ENCODE measurements at places on chromosomes 7 and 10.

- no peak for DNase-seq
Measured at GRCh38 chr10:103175580-103176285, 17.3 kb downstream of the NT5C2 start.

- DNase-seq = no peak
Measured at GRCh38 chr7:143315776-143316175, at the start of gene CLCN1. Gene CLCN1, plus strand, starts transcription at chr7:143316111. Its CDS starts 102 bp downstream, at chr7:143316213.

- DNase-seq = peak; percentile 18
Measured at GRCh38 chr10:132411561-132412253, 14.7 kb downstream of the PWWP2B start.

GRCh38 chr7:46756996-46757395 lies 824.9 kb downstream of the TNS3 start:
- DNase-seq = no peak

GRCh38 chr7:832167-832967 lies at the start of gene SUN1:
Gene SUN1, plus strand, starts transcription at chr7:832476. Its CDS starts 49 bp downstream, at chr7:832525.
- DNase-seq = peak; percentile 84

GRCh38 chr10:97676770-97677581 lies 10.1 kb downstream of the AVPI1 start:
- peak; percentile 71 for DNase-seq

- DNase-seq = no peak
Measured at GRCh38 chr10:100963826-100964225, 5.5 kb upstream of the SEMA4G start.

GRCh38 chr10:125261491-125262186 lies 101.3 kb upstream of the CTBP2 start:
- DNase-seq = no peak

DNA sequence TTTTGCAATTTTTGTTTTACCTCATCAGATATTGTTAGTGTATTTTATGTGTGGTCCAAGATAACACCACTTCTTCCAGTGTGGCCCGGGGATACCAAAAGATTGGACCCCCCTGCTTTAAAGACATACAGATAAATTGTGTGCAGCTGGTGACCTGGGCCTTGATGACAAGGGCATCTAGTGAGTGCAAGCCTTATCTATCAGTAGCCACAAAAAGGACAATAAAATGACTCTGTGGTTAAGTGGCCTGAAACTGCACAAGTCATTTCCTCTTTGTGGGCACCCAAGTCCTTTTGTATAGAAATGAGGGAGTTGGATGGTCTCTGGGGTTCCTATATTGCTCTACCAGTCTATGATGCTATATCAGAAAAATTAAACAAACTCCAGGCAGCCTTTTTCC lies 98.1 kb downstream of the PARD3 start:
- no peak for DNase-seq

DNA sequence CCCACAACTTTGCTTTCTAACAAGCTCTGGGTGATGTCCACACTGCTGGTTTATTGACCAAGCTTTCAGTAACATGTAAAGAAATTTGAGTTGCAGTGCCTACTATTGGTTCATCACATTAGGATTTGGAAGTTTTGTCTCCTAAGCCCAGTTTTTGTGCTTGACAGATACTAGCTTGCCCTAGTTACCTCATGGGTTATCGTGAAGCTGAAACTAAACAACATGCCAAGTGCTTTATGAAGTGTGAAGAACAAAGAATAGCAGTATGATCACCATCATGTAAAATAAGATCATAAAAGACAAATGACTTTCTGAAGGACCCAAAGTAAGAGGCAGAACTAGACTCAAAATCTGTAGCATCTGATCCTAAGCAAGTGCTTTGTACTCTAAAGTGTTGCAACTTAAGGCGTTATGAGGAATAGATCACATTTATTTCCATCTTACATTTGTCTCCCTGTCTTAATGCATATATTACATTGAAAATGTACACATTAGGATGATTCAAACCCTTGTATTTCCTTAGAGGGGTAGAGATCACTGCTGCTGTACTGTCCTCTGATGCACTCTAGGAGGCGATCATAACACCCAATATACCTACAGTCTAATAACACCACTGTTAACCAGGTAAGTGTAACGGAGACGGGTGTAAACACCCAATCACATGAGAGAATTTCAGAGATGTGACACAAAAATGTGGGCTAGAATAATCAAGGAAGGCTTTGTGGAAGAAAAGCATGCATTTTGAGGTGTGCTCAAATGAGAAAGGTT lies 71.3 kb downstream of the NRCAM start:
- DNase-seq = no peak

DNA sequence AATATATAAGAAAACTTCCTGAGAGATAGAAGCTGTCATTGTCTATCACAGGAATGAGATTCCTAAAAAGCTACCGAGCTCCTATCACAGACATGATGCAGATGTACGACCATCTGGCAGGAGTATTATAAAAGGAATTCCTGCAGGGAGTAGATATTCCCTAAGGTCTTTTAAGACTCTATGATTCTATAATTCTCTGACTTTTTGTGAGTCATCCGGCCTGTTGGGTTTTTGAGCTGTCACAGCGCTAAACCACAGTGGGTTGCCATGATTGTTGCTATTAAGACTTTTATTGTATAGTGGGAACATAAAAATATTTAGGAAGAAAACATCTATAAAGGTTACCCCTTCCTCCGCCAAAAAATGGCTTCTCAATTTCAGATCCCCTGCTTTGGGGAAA lies 223.4 kb downstream of the BMPER start:
- peak; percentile 64 for DNase-seq

DNA sequence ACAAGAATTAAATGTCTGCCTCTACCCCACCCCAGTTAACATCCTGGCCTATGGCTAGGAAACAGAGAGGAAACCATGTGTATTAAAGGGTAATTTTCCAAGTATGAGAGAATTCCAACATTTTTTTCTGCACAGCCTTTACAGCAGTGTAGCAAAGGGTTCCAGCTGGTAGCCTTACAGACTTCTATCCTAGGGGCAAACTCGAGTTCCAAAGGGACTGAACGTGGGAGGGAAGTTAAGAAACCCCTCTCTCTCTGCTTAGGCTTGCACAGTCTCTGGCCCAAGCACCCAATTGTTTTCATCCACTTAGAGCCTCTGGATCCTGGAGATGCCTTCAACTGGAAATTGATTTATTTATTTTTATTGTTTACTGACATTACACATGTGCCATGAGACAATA lies 60.3 kb downstream of the SLC16A12 start:
- DNase-seq = no peak

DNA sequence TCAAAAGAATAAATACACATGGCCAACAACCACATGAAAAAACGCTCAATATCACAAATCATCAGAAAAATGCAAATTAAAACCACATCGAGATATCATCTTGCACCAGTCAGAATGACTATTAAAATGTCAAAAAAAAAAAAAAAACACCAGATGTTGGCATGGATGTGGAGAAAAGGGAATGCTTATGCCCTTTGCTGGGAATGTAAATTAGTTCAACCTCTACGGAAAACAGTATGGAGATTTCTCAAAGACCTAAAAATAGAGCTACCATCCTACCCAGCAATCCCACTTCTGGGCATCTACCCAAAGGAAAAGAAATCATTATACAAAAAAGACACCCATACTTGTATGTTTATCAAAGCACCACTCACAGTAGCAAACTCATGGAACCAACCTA lies 45.0 kb upstream of the DIP2C start:
- no peak for DNase-seq

DNA sequence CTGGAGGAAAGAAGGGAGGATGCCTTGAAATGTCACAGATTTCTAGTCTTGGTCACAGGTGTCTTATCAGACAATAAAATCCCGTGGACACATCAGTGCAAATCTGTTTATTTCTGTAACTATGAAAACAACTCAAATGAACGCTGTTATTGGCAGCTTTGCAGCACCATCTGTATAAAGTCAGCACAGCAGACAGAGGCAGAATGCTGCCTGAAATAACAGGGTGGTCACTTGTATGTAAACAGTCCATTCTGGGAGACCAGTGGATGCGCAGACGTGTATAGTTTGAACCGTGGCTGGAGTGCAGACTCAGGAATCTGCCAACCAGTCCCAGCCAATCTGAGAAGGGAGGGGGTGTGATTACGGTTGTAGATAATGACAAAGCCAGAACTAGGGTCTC lies 54.8 kb downstream of the SEC23IP start:
- peak; percentile 9 for DNase-seq

- DNase-seq = no peak
Measured at GRCh38 chr7:29490094-29490607, 73.5 kb upstream of the PRR15 start.

DNA sequence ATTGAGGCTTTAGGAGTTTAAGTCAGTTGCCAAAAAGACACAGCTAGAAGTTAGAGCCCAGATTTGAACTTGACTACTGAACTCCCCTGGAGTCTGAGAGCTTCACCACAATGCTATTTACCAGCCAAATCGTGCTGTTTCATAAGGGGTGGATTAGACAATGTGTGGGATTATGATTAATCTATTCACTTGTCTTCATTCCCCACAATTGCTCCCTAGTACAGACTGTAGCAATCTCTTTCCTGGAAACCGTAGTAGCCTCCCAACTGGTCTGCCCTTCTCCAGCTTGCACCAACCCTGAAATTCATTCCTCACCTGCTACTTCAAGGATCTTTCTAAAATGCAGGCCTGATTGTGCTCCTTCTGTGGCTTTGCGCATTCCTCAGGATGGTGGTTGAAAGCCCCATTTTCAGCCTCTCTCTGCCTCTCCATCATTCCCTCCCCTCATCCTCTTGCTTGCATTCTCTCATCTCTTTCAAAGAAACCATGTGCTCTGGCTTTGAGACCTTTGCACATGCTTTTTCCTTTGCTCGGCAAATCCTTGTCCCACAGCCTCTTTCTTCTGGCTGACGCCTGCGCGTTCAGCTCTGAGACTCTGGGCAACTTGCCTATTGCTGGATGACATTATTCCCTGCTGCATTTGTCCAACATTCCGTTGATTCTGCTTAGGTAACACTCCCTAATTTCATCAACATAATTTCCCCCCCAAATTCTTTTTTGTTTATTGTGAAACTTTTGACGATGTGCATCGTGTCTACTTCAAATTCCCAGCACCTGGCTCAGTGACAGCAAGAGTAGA lies 145.1 kb downstream of the ADRA2A start:
- DNase-seq = no peak

GRCh38 chr10:110818311-110819256 lies 53.1 kb upstream of the PDCD4 start:
- DNase-seq = no peak

GRCh38 chr10:35042783-35043182 lies 47.4 kb downstream of the CUL2 start:
- no peak for DNase-seq

DNA sequence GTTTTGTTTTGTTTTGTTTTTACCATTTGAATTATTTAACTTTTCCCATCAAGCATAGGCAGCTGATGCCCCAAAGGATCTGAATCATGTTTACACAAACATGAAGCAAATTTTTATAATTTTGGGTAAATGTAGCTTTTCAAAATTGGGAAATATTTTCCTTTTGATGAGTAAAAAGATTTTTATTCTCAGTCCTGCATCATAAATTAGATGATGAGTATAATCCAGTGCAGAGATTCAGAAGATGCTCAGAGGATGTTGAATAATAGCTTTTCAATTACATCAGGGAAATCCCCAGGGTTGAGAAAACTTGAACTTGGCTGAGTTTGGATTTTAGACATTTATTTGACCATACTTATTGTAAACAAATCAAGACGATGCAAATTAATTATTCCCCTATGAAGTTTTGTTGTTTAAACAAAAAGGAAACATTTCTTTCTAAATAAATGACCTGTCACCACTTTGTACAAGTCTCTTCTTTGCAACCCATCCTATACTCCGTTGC lies 121.7 kb downstream of the FAM204A start:
- DNase-seq = no peak

DNA sequence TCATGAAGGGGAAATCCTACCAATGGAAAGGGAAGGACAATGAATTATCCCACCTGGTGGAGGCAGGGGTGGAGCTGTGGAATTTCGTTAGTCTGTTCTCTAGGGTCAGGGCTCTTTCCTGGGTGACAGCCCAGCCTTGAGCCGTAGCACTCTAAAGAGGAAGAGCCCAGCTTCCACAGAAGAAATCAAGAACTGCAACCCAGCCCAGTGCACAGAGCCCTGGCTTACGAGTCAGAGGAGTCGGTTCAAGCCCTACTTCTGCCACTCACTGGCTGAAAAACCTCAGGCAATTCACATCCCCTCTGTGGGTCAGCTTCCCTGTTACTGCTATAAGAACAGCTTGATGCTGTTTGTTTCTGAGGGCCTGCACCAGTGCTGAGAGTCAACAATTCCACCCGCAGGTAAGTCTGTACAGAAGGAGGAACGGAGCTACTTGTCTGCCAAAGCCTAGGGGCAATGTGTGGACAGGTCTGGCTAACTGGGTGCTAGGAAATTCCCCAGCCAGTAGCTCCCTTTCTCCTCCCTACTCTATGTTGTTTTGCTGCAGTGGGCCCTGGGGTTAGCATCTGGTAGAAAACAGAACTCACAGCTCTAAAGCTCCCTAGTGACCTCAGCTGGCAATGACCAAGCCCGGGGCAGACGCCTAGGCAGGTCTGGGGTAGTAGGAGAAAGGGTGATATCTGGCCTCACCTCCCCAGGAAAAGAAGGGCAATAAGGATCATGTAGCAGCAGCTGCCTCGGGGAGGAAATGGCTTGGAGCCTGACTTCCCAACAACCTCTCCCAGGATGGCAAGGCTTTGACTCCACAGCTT lies 3.3 kb downstream of the AVPI1 start:
- peak; percentile 34 for DNase-seq

DNA sequence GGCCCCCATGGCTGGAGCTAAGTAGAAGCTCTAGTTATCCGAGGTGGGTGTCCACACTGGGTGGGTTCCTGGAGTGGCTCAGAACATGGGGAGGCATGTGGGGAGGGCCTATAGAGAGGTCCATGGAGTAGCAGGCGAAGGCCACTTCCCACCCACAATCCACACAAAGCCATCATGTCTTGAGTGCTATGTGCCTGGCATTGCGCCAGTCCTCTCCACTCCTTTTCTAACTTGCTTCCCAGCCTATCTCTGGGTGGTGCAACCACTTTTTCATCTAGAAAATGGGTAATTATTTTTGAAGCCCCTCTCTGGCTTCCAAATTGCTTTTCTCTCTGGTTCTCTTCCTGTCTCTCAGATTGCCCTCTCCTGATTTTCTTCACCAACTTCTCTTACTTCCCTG lies 263.6 kb downstream of the PHTF2 start:
- no peak for DNase-seq

GRCh38 chr10:963655-964054 lies 24.6 kb upstream of the GTPBP4 start:
- DNase-seq = no peak

Data from fibroblast of pulmonary artery (primary cell).